ENCODE measurements at places on chromosomes 12 and 14.

- DNase-seq: peak; percentile 77
Measured at GRCh38 chr12:129911428-129912049, 7.7 kb upstream of the TMEM132D start.

DNA sequence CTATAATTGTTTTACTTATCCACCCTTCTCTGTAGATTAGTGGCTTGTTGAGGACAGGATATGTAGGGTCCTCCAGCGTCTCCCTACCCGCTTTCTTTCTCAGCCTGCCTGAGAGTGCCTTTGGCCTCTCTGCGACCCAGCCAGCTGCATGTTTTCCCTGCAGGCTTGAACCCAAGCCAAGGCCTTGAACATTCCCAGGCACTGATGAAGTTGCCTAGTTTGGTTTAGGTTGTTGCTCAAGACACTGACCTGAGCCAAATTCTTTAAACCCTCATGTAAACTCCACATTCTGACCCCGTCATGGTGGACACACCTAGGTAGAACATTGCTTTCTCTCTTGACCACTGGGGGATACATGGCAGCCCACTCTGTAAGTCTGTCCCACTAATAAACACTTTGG is 33.4 kb upstream of the TXNRD1 start:
- DNase-seq: no peak

- no peak for DNase-seq
Measured at GRCh38 chr12:132238488-132238854, 90.9 kb downstream of the GALNT9 start.

- no peak for DNase-seq
Measured at GRCh38 chr12:67070604-67071003, 198.6 kb upstream of the CAND1 start.

GRCh38 chr12:20629414-20630156 is 65.5 kb upstream of the SLCO1C1 start:
- DNase-seq: no peak

DNA sequence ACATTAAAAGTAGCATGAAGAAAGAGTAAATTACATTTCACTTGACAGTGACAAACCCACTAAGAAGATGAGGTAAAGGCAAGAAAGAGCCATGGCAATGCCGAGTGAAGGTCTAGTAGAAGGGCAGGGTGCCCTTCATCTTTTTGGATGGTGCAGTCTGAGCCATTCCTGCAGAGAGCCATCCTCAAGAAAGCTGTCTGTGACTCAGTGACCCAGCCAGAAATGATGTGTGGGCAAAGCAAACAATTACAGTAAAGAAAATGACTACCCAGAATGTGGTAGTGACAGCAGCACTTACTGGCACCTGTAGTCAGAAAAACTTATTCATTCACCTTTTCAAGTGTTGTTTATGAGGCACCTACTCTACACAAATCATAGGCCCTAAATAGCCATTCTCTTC is 281.7 kb downstream of the DUSP6 start:
- no peak for DNase-seq

DNA sequence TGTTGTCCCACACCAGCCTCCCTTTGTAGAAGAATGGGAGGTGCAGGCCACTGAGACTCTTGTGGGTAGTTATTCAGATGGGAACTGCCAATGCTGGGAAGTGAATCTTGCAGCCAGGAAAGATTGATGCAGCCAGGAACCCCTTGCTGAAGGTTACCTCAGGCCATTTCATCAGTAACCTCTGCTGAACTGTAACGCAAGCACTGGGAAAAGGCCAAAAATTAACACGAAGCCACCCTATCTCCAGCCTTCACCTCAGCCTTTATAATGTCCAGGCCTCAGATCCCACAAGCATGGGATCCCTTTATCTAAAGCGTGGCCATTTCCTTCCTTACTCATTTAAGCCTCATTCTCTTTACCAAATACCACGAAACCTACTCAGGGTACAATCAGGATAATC is 211.1 kb downstream of the SPTSSA start:
- no peak for DNase-seq

GRCh38 chr12:666766-667308 is 3.6 kb upstream of the NINJ2 start:
- DNase-seq: no peak

DNA sequence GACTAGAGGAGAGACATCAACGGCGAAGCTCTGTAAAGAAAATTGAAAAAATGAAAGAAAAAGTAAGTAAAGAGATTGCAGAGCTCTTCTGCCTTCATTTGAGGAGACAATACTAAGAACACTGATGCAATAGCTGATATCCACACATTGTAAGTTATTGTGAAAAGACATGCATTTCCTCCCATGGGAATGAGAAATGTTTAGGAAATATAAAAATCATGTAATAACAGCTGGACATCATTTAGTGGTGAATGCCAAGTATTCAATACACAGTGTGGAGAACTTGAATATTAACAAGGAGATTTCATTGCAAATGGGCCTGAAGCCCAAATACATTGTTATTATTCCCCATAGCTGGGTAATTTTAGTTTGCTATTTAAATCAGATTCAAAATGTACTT is 179.2 kb downstream of the KICS2 start:
- DNase-seq: no peak

DNA sequence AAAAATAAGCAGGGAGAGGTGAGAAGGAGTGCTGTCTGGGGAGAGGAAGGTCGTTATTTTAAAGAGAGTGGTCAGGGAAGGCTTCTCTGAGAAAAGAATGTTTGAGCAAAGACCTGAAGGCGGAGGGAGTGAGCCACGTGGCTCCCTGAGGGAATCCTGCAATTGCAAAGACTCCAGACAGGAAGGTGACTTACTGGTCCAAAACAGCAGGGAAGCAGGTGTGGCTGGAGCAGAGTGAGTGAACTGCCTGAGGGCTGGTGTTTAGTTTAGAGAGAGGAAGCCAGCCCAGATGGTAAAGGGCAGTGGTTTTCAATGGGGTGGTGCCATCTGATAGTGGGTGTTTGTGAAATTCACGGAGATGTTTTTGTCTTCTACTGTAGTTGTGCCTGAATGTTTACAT is 58.8 kb upstream of the LTA4H start:
- no peak for DNase-seq

DNA sequence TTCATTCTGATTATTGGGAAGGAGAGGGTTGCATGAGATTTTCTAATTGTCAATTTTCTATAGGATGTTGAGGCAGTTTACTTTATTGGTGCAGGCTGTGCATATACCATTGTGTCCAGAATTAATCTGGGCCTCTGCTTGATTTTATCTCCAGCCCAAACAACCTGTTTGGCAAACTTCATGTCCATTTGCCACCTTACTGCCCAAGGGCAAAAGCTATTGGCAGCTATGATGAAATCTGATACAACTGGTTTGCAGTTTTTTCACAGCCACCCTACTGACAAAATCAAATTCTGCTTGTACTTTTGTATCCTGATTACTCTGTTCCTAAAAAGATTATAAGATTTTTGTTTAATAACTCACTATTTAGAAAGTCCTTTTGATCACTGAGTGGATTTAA is 789.2 kb upstream of the FBXO33 start:
- no peak for DNase-seq

DNA sequence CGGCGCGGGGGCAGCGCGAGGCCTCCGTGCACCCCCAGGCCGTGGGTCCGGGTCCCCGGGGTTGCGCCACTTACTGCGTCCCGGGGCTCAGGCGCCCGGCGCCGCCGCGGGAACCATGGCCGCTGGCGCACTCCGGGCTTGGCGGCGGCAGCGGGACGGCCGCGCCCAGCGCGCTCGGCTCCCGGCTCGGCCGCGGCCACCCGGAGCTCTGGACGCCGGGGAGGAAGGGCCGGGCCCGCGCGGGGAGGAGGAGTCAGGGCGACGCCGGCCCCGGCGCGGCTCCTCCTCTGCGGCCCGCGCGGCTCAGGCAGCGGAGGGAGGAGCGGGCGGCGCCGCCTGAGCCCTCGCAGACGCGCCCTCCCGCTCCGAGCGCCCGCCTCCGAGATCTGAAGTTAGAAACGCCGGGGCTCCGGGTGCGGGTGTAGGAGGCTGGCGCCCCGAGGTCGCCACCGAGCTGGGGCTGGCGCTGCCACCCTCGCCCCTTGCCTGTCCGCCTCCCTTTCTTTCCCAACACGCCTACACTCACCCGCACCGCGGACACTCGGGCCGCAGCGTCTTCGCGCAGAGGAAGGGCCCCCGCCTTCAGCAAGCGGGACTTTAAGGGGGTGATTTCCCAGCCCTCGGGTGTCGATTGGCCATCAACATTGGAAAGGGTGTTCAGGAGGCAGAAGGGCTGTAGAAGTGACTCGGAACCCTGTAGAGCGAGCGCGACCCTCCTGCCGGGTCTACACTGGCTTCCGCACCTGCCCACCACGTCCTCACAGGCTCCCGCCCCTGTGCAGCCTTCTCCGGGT is at the start of gene NIN:
TSS of gene NIN (minus strand) at position 231 of the 794 bp plus-strand sequence. CDS start 9,106 bp downstream, outside the sequence.
- DNase-seq: peak; percentile 93

- peak; percentile 49 for DNase-seq
Measured at GRCh38 chr14:91858536-91859275, 8.6 kb downstream of the TC2N start.

GRCh38 chr14:23442721-23443356 is 7.4 kb upstream of the MYH7 start:
- no peak for DNase-seq

GRCh38 chr12:125540580-125541204 is 475.5 kb downstream of the AACS start:
- DNase-seq: no peak

DNA sequence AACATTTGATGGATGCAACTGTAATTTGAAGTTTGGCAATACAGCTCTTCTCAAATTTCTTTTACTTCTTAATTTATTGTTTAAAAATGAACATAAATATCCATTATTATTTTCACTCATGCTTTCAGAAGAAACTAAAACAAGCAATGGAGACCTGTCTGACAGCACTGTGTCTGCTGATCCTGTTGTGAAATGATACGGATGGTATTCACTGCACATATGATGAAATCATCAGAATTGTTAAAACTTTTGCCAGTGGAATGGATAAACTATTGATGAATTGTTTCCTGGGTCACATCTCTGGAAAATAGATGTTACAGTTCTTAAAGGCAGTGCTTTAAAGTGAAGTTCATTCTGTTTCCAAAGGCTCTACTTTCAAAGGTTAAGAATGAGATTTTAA is 59.2 kb downstream of the WASHC4 start:
- DNase-seq: no peak

DNA sequence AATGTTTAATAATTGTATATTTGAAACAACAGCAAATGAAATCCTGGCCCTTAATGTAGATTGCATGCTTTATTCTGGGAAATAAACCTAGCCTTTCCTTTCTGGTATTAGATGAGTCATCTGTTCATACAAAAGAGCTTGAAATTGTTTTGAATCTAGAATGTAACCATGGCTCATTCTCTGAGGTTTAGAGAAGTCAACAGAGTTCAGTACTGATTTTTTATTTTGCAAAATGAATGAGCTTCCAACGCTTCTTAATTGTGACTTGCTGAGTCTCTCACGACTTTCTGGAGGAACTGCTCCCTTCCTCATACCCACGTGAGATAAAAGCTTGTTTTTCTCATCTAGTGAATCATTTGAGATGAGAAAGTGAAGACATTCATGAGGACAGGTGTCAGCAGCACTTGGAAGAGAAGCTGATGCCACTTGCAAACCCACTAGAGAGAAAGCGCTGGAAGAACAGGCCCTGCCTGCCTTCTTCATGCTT is 509.6 kb downstream of the VRK1 start:
- DNase-seq: no peak

DNA sequence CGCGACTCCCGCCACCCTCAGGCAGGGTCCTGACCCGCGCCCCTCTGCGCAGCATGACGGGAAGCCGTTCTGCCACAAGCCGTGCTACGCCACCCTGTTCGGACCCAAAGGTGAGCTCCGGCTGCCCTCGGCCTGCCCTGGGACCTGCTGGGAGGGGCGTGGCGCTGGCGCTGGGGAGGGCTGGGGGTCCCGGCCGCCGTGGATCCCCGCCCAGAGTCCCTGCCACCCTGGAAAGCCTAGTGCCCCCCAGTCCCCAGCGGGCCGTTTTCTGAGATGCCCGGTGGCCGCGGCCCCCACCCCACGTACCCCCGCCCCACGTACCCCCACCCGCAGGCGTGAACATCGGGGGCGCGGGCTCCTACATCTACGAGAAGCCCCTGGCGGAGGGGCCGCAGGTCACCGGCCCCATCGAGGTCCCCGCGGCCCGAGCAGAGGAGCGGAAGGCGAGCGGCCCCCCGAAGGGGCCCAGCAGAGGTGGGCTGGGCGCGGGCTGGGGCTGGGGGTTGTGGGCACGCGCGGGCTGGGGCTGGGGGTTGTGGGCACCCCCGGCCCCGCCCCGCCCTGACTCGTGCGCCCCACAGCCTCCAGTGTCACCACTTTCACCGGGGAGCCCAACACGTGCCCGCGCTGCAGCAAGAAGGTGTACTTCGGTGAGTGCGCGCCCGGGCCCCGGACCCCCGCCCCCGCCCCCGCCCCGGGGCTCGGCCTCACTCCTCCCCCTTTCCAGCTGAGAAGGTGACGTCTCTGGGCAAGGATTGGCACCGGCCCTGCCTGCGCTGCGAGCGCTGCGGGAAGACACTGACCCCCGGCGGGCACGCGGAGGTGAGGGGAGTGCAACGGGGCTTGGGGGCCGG is 4.0 kb downstream of the CRIP2 start:
- DNase-seq: no peak

- no peak for DNase-seq
Measured at GRCh38 chr14:85052646-85053045, 477.3 kb upstream of the FLRT2 start.

GRCh38 chr14:55758796-55759195 is 178.8 kb downstream of the KTN1 start:
- DNase-seq: no peak

GRCh38 chr12:90287585-90287984 is 578.9 kb upstream of the ATP2B1 start:
- no peak for DNase-seq

GRCh38 chr14:47833011-47833410 is 157.6 kb upstream of the MDGA2 start:
- DNase-seq: no peak

DNA sequence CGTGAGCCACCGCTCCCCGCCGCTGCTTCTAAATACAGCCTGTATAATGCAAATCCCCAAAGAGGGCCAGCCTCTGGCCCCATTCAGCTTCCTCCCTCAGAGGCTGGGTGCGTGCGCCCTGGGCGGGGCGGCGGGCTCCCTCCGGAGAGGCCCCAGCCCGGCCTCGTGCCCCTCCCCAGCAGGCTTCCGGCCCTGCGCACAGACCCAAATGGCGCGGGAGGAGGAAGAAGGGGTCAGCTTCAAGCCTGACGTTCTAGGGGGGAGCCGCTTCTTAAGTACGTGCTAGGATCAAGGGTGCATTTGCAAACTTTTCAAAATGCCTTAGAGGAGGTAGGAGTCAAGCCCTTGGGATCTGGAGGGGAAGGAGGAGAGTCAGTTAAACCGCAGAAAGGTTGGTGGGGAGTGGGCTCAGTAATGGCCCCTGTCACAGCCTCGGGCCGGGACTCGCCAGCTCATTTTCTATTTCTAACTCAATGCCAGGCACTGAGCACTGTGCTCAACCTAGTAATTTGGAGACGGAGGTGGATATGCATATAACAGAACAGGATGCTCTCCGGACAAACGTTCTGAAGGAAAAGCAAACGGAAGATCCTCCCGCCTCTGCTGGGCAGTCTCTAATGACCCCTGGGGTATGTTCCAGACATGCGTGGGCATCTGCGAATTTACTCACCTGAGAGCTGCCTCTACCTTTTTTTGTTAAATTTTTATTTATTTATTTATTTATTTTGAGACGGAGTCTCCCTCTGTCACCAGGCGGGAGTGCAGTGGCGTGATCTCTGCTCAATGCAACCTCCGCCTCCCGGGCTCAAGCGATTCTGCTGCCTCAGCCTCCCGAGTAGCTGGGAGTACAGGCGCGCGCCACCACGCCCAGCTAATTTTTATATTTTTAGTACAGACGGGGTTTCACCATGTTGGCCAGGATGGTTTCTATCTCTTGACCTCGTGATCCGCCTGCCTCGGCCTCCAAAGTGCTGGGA is 32.3 kb downstream of the NINJ2 start:
- peak; percentile 83 for DNase-seq
